Activated T-helper 1 cell treated with anti-CD3 and anti-CD28 coated beads, Interleukin-2, amount 50 U/mL, for 16 hours (primary cell): ENCODE measurements at places on chromosomes 1 and 21.
A peak's percentile ranks its signal among the peaks of the same experiment; 100 is the strongest.

- DNase-seq, result no peak
These were observed 4.7 kb upstream of the C1orf174 start for GRCh38 chr1:3904843-3905185.

DNA sequence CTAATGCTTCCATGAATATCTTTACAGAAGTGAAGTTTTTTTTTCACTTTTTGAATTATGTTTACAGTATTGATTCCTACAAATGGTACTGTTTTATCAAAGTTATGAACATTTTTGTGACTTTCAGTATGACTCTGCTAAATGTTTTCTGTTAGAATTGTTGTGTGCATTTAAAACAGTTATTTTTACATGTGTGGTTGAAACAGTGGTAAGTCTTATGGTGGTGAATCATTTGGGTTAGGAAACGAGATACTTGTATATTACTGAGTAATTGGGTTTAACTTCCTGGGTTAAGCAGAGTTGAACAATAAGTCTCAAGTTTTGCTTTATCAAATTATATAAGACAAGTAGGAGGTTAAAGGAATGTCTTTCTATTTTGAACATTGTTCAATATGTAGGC lies 66.8 kb downstream of the VPS13D start:
- DNase-seq, result no peak

- no peak for DNase-seq
These were observed 58.3 kb upstream of the ACTRT2 start for GRCh38 chr1:2962946-2963345.

DNA sequence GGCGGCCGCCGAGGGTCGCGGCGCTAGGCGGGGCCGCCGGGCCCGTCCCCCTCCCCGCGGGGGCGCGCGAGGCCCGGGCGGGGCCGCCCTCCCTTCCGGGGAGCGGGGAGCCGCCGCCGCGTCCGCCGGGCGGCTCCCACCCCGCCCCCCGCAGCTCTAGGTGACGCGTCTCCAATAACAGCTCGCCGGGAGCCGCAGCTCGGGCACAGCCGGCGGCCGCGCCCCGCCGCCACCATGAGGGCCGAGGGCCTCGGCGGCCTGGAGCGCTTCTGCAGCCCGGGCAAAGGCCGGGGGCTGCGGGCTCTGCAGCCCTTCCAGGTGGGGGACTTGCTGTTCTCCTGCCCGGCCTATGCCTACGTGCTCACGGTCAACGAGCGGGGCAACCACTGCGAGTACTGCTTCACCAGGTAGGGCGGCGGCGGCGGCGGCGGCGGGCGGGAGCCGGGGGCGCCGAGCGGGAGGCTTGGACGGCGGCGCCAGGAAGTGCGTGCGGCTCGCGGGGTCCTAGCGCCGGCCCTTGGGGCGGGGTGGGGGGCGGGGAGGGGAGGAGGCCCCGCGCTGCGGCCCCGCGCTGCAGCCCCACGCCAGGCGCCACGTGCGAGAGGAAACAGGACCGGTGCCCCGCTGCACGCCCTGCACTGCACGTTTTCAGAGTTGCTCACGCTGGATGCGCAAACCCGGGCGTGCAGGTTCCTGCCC lies at the start of gene SMYD2:
SMYD2 (plus strand) TSS at position 139 of the 699 bp plus-strand sequence; CDS start at position 235, 96 bp downstream.
- DNase-seq, result peak; percentile 49

- DNase-seq, result no peak
These were observed 136.7 kb downstream of the TLR5 start for GRCh38 chr1:223006371-223006770.

- no peak for DNase-seq
These were observed 3.8 kb downstream of the TRPM2 start for GRCh38 chr21:44357064-44357837.

DNA sequence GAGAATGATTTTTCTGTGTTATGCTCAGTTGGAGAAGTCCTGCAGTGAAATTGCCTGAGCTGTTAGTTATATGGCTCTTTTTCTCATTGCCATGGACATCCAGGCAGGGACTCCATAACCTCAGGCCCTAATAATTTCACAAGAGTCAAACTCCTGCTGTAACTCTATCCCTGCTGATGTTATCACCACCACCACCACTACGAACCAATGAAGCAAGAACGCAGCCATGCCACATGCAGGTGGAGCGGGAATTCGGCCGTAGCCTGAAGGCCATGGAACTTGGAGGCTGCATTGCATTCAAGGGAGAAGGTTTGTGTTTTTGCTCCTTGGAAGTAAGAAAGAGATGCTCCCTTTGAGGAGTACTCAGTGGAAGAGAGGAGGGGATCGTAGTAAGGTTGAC lies 16.8 kb upstream of the DLGAP3 start:
- DNase-seq, result no peak

DNA sequence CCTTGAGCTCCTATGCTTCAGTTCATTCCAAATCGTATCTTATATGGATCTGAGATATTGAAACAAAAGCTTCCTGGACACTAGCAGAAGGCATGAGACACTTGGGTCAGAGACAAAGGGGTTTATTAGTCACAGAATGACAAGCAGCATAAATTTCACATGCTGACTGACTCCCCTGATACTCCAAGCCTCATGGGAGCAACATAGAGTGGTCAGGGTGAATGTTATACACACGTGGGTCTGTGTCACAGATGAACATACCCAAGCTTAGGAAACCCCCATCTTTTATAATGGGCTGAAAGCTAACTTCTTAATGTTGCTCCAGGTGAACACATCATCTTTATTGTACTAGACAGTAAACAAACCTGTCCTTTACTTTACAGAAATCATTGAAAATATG lies 599.9 kb upstream of the RGS18 start:
- DNase-seq, result no peak

DNA sequence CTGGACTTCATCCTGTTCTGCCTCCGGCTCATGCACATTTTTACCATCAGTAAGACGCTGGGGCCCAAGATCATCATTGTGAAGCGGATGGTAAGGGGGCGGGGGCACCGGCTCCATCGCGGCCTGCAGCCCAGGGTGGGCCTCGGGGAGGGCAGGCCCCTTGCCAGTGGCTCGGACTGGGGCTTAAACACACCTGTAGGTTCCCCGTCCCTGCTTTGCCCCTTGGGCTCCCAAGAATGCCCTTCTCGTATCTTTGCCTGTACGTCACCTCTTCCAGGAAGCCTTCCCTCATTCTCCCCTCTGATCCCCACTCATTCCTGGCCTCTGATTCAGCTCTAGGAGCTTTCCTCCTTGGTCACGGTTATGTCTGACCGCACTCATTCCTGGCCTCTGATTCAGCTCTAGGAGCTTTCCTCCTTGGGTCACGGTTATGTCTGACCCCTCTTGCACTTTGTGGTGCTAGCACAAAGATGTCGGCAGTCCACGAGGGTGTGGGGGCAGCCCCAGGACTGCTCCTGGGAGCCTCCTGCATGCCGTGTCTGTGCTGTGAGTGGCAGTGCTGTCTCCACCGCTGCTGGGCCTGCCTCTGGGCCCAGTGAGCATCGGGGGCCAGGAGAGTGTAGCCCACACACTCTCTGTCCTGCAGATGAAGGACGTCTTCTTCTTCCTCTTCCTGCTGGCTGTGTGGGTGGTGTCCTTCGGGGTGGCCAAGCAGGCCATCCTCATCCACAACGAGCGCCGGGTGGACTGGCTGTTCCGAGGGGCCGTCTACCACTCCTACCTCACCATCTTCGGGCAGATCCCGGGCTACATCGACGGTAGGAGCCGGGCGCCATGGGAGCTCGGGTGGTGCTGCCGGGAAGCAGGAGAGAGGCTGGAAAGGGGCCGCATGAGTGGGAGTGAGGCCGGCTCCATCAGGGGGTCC lies 49.1 kb upstream of the LRRC3 start:
- DNase-seq, result no peak

GRCh38 chr1:8463144-8463927 lies 145.4 kb downstream of the SLC45A1 start:
- DNase-seq, result no peak

- DNase-seq, result no peak
These were observed 299.2 kb downstream of the SRGAP2C start for GRCh38 chr1:121483961-121484424.

- DNase-seq, result no peak
These were observed 57.9 kb downstream of the ACBD6 start for GRCh38 chr1:180444522-180444921.

GRCh38 chr1:227487606-227488005 lies 75.8 kb upstream of the ZNF678 start:
- no peak for DNase-seq

- no peak for DNase-seq
These were observed 2.0 kb downstream of the ARHGEF16 start for GRCh38 chr1:3456449-3456963.

DNA sequence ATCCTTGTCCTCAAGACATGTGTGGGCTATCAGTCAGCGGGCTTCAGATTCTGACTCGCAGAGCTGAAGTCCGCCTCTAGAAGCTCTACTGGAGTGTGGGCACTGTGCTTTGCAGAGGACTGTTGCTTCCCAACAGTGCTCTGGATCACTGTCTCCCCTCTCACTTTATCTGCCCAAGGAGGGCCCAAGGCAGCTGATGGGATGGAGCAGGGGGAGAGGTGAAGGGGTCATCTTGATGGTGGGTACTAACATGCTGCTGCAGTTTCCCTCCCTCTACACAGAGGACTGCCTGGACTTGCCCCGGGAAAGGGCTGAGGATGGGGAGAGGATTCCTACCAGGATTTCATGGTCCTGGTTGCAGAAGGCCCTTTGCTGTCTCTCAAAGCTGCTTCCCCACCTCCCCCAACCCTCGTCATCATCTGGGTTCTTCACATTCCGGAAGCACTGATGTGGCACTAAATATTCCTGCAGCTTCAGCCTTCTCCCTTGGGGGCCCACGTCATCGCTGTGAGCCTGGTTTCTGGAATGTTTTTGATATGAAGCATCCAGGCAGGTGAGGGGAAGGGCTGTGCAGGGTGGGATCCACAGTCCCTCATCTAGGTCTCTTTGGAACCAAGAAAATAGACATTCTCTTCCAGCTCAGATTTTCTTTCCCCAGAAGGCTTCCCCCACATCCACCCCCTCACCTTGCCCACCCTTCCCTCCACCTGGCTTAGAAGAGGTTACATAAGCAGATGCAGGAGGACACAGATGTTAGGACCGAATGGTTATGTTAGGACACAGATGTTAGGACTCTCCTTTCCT lies 23.2 kb downstream of the NUAK2 start:
- no peak for DNase-seq

- no peak for DNase-seq
These were observed 403 bp downstream of the CCNL2 start for GRCh38 chr1:1398677-1399186.

- no peak for DNase-seq
These were observed 12.3 kb downstream of the NES start for GRCh38 chr1:156664767-156665411.

- DNase-seq, result peak; percentile 16
These were observed 39.9 kb downstream of the F5 start for GRCh38 chr1:169546087-169546995.

DNA sequence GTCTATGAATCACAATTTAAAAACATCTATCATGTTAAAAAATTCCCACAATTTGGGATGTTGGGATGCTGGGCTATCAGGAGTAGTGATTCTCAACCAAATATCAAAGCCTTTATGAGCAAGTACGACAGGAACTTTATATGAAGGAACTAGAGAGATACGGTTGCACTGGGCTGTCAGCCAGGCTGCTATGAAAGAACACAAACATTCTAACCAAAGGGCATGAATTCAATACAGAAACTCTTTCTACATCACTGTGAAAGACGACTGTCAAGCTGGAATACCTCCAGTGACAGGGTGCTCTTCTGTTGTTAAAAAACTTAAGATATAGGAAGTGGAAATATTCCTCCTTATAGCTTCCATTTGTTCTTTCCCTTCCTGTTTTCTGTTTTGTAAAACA lies 9.8 kb downstream of the CACNA1E start:
- DNase-seq, result no peak

DNA sequence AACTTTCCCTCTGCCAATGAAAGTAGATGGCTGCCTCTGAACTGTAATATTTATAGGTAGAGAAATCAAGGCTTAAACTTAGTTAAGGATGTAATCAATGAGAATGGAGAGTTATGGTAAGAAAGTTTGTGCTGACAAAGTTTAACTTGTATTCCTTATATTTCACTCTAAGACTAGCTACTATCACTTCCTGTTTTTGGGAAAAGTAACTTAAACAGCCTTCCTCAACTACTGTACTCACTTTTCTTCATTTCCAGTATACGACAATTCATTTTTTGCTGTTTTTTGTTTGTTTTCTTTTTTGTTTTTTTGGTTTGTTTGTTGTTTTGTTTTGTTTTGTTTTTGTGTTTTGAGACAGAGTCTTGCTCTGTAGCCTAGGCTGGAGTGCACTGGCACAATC lies 3.7 kb downstream of the RGS18 start:
- DNase-seq, result no peak

DNA sequence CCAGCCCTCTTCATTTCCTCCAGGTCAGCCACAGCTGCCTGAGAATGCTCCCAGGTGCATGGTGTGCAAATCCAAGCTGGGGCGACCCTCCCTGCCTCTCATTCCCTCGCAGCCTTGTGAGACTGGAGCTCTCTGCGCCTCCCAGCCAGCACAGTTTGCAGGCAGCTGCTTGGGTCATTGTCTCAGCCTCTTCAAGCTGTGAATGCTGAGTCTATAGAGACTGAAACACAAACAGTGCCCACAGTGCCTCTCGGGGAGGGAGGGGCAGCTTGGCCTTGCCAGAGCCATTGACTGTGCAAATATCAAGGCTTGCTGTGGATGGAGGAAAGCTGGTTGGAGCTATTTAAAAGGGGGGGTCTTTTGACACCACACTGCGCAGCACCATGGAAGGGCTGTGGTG lies 10.6 kb downstream of the PLXNA2 start:
- no peak for DNase-seq

- DNase-seq, result no peak
These were observed 21.6 kb upstream of the ZNF678 start for GRCh38 chr1:227541796-227542152.

DNA sequence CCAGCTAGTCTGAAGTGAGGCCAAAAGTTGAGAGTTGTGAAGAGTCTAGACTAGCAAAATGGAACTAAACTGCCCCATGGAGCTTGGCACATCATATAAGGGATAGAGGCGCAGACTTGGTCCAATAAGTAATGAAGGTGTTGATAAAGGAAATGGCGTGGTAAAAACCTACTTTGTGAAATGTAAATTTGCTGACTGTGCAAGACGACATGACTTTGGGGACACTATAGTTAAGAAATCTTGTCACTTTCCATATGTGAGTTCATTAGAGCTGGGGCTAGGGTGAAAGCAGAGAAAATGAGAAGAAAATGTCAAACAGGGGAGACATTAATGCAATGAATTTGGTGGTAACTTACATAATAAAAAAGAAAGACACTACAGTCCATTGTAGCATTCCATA lies 50.1 kb downstream of the CLDN17 start:
- no peak for DNase-seq

GRCh38 chr1:41174170-41174569 lies 67.9 kb downstream of the SCMH1 start:
- no peak for DNase-seq

DNA sequence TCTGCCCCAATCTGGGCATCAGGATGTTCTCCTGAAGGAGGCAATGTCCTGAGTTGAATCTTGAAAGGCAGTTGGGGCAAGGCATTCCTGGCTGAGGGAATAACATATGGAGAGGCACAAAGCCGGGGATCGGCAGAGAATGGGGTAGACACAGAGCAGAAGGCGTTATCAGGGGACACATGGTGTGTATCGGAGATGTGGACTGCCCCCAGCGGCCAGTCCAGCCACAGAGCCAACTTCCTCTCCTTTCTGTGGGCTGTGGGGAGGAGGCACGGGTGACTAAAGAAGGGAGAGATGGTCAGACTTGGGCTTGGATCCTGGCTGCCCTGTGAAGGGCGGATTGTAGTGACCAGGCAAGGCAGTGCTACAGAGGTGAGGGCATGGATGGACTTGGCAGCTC lies 32.1 kb downstream of the FOXD2 start:
- DNase-seq, result no peak

GRCh38 chr1:159011751-159012150 lies 2.0 kb downstream of the IFI16 start:
- DNase-seq, result no peak

- DNase-seq, result no peak
These were observed 152.3 kb downstream of the PCNX2 start for GRCh38 chr1:233143241-233143640.
